ENCODE measurements at places on chromosomes 13 and 19.

DNA sequence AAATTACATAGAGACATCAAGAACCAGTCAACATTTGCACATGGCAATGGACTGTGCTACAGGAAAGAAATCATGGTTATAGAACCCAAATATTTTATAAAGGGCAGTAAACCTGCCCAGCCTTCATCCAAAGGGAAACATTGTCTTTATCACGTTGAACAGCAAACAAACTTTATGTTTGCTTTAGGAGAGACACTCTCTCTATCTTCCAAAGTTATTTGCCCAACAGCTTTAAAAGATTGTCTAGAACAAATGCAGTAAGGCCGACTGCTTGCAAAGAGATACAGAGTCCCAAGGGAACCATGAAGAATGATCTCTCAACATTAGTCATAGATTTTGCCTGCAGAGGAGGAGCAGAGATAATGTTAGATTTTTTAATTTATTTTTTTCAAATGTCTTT is 1323.5 kb upstream of the SLC10A2 start:
- DNase-seq = no peak

DNA sequence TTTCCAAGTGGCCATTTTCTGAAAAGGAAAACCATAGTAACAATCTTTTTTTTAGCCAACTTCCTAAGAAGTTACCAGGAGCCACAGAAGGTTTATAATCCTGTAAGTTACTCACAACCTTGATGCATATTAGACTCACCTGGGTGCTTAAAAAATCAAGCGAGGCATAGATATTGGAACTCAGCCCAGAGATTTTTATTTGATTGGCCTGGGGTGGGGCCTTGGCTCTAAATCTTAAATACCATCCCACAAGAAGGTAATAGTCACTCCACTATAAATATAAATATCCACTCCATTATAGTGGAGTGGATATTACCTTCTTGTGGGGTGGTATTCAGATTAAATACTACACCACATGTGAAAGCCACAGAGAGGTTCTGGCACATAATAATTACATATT is 429.6 kb downstream of the RFC3 start:
- no peak for DNase-seq

DNA sequence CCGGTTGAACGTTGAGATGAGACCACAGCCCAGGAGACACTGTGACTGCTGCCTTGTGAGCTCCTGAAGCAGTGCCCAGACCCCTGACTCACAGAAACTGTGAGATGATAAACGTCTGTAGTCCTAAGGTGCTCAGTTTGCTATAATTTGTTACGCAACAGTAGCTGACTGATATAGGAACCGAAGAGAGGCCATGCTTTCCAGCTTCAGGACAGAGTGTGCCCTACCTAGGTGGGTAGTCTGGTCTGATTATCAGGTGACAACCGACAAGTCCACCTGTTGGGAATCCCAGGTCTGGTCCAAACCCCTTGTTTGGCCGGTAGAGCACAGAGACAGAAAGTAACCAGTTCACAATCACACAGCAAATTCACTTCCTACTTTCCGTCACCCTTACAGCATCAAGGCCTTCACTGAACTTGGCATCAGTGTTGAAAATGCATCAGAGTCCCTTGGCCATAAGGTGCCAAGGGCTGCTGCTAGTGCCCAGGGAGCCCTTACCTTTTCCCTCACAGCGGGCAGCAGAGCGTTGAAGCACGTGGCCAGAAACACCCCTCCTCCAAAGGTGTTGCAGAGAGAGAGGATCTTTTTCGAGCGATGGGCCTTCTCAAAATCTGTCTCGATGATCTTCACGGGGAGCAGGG is 3.1 kb downstream of the SLC39A3 start:
- DNase-seq = no peak

DNA sequence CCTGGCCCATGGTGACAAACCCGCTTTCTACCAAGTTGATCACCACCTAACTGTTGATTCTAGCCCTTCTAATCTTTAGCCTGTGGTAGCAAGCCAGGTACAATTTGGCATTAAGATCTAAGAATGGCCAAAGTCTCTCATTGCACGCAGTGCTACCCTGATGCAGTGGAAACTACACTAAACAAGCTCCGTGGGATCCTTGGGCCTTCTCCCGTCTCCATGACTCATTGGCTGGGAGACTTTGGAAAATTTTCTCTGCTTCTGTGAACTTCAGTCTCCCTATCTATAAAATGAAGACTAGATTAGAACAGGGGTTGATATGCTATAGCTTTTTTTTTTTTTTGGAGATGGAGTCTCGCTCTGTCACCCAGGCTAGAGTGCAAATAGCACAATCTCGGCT is 223.0 kb downstream of the TSHZ3 start:
- DNase-seq = no peak

DNA sequence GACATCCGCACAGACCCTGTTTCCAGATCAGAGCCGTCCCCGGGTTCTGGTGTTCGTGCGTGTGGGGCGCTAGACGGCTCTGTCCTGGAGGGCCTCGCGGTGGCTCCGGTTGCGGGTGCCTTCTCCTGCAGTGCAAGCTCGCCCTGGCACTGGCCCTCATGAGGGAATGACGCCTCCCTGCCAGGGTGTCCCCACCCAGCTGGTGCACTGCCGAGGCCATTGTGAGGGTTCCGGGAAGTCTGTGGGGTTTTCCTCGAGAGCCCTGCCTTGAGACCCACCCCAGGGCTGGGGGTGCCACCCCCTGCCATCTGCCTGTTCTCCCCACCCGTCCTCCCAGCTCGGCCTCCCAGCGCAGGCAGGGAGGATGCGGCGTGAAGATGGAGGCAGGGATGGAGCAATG is 19.2 kb upstream of the GNA15 start:
- DNase-seq = no peak

DNA sequence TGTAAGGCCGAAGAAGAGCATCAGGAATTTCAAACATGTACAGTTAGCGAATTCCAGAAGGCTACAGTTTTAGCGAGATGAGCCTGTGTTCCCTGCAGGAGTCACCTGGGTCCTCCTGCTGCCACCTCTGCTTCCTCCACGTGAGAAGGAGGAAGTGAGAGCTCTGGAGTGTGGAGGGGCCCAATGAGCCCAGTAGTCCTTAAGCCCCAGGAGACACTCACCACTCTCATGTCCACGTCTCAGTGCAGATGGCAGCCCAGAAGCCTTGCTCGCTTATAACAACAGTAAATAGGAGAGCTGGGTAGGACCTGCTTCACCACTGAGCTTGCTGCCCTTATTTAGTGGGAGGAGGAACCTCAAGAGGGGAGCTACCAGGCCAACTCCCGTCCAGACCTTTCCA is 44.3 kb downstream of the SERP2 start:
- no peak for DNase-seq

DNA sequence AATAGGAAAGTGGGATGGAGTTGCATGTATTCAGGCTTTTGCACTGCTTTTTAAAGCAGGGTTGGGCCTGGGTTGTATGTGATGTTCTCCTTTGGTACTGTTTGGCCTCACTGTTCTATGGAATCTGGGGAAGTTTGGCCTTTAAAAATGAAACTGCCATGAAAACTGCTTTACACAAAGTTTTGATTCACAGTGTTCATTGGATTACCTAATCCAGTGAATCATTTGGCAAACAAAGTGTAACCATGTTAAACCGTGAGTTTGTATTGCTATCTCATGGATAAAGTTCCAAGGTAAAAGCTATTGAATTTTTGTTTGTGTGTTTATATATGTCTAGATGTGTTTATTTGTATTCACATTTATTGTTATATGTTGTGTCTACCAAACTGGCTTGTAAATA is 1658.6 kb downstream of the OLFM4 start:
- no peak for DNase-seq

GRCh38 chr13:25372284-25373081 is 709 bp downstream of the ATP8A2 start:
- no peak for DNase-seq

GRCh38 chr19:6011794-6012193 is 33.9 kb upstream of the RANBP3 start:
- no peak for DNase-seq

GRCh38 chr19:58406818-58407657 is 1.4 kb upstream of the ZNF584 start:
- DNase-seq = no peak

DNA sequence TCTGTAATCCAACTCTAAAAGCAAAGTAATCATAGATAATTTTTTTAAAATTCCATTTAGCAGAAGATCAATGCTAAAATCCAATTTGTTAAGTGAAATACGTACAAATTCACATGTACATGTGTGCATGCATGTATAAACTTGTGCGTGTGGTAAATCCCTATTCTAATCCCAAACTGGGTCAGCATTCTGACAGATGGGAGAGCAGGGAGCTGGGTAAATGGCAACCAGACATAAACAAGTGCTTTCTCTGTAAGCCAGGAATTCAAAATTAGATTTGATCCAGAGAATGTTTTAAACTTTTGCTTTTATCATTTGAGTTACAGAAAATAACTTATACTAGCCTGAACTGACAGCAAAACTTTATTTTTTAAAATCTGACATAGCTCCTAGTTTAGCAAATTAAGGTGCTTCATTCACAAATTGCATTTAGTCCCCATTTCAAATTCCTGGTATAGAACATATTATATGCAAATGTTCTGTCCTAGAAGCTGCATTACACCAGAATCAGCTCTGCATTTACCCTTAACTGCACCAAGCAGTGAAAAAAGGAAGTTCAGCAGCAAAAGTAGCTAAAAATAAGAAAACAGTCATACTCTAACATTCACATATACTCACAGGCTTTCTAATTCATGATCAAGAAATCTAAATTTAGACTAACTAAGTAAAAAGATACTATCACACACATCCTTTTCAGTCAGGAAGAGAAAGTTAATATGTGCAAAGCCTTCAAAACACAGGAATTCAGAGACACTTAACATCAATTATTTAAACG is 32.6 kb downstream of the UBL3 start:
- DNase-seq = no peak

DNA sequence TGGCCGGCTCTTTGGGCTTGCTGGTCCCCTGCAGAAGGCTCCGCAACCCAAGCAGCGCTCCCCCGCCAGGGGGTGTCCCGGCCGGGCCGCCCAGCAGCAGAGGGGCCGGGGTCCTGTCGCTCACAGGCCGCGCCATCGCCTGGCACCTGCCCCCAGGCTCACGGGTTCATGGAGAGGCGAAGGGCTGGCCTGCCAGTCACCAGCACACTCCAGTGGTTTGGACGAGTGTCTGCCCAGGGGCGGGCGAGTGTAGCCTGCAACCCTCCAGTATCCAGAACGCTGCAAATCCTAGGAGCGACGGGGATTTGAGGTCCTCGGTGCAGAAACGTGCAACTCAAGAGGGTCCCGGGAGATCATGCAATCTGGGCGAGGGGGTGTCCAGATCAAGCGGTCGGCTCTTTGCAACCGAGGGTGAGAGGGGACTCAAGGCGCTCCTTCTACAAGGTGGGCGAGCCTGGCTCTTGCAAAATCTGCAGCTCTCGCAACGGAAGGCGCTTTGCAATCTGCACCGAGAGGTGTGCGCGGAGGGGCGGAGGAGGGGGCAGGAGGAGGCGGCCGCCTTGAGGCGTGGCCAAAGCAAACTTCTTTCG is at the start of gene DBP:
Gene DBP (minus strand): TSS at position 521 of the 590 bp plus-strand sequence. CDS start 385 bp downstream, at position 136.
- no peak for DNase-seq

DNA sequence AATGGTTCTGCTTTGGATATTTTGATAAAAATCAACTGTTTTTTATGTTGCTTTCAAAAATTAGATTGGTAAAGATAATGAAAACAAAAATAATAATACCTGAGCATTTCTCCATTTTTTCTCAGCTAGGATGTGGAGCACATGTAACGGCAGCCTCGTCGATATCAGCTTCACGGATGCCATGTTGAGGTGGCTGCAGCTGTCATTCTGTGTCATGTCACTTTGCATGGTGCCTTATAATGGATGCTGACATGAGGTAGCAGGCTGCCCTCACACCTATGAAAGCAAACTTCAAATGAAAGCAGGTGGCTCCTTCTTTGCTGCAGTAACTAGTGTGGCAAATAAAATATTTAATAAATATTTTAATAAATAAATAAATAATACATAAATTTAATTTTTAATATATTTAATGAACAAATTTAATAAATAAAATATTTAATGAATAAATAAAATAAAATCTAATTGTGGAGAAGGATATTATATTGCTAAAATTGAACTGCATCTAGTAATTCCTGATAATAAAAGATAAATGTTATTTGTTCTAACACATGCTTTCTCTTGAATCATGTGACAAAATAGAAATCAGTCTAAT is 955.7 kb upstream of the SLC10A2 start:
- DNase-seq = no peak

- no peak for DNase-seq
Observed at GRCh38 chr13:76644906-76645305, 241.3 kb downstream of the KCTD12 start.

- DNase-seq = no peak
Observed at GRCh38 chr13:27034678-27035111, 136.9 kb downstream of the USP12 start.

DNA sequence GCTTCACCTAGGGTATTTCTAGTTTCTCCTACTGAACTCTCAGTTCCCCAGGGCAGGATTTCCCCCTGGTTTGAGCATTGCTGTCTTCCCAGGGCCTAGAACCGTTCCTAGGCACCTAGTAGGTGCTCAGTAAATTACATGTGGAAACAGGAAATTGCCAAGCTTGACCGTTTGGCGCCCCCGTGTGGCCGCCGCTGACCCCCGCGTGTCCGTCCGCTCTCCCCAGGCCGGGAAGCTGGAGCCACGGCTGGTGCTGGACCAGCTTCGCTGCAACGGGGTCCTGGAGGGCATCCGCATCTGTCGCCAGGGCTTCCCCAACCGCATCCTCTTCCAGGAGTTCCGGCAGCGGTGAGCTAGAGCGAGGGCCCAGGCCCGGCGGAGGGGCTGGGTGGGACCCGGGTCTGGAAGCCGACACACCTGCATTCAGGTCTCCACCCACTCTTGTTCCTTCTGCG is 55.5 kb downstream of the MYH14 start:
- DNase-seq = no peak

DNA sequence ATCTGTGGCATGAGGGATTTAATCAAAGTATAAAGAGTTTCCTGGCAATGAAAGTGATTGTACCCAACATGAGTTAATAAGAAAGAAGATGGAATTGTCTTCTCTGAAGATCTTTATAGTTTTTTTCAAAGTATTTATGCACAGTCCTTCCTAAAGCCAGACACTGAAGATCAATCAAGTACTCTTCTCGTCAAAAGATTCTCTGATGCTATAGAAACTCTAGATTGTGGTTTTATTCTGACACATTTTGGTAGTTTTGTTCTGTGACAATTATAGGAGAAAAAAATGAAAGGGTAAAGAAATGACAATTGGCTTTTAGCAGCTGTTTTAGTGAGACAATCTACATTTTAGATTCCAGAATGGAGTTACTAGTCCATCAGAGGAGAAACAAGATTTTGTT is 10.4 kb upstream of the ENOX1 start:
- no peak for DNase-seq

DNA sequence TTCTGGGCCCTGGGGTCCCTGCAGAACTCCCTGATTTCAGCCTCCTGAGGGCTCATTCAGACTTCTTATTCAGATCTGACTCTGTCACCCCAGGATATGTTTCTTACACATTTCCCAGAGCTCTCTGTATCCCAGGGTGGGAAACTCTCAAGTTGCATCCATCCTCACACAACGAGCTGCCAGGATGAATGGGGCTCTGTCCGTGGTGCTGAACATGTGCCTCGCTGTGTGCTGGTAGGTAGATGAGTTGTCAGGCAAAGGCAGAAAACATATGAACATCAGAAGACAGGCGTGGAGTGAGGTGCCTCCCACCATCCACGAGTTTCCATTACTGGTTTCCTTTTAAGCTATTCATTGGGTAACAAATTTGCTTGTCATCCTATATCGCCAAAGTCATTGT is 11.4 kb upstream of the IGFL1 start:
- DNase-seq = no peak
